ENCODE measurements at places on chromosomes 2 and 18.

DNA sequence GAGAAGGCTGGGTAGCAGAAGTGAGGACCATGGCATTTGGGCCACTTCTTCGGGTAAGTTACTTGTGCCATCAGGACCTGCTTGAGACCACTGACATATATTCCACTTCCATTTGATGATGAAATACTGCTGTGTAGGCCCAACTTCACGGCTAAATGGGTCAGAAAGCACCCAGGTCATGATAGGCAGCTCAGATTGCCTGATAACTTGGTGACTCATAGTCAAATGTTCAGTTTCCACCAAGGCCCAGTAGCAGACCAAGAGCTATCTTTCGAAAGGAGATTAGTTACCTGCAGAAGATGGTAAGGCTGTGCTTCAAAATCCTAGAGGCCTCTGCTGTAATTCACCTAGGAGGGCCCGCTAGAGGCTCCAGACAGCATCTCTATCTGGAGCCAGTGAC lies 31.8 kb upstream of the MEX3C start:
- DNase-seq = no peak

DNA sequence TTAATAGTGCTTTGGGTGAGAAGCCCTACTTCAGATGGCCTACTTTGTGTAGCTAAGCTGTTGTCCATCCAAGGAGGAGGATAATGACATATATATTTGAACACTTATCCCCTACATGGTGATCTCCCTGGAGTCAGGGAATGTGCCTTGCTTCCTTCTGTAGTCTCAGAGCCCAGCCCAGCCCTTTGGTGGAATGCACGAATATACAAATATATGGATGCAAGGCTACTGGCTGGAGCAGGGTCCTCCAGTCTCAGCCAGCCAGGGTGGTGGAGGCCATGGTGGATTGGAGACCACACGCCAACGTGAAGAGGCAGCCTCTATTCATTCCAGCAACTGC lies 150.6 kb upstream of the RIOK3 start:
- DNase-seq = no peak

GRCh38 chr2:239927424-239927981 lies 97.6 kb downstream of the NDUFA10 start:
- DNase-seq = no peak

DNA sequence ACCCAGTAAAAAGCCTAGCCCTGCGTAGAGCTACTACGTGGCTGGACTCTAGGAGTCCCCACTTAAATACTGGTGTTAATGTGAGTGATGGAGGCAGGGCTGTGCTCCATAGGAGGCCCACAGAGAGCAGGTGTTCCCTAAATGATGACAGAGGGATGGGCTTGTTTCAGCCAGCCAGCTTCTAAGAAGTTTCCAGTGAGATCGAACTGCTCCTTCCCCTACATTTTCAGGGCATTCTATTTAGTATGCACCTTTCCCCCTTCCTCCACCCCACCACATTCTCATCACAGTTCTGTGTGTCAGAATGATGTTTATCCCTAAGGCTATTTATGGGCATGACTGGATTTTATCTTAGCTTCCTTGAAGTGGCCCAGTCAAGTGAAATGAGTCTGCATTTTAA lies 213.0 kb downstream of the TRIB2 start:
- no peak for DNase-seq

DNA sequence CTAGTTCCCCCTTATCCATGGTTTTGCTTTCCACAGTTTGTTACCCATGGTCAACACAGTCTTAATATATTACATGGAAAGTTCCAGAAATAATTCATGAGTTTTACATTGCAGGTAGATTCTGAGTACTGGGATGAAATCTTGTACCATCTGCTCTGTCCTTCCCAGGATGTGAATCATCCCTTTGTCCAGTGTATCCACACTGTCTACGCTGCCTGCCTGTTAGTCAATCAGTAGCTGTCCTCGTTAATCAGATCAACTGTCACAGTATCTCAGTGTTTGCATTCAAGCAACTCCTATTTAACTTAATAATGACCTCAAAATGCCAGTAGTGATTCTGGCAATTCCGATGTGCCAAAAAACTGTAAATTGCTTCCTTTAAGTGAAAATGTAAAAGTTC lies 76.3 kb downstream of the DYNC1I2 start:
- no peak for DNase-seq

GRCh38 chr2:126995621-126996377 lies 97.1 kb downstream of the TEX51 start:
- DNase-seq = no peak

- DNase-seq = peak; percentile 32
Observed at GRCh38 chr2:200761266-200761665, 50.4 kb upstream of the BZW1 start.

DNA sequence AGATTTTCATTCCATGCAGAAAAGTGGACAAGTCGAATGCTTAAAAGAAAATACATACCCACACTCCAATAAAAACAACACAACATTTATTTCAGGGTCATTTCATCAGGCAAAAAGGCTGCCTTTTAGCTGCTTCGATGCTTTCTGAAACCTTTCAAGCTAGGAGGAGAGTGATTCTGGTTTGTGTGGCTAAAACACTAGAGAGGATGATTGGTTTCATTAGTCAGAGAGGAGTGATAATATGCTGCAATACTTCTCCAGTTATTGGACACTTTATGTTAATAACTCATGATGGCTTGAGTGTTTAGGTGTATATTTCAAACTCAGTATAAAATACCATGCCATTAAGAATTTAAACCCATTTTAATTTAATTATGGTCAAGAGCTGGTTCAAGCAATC lies 614.0 kb downstream of the SLC4A3 start:
- DNase-seq = no peak

DNA sequence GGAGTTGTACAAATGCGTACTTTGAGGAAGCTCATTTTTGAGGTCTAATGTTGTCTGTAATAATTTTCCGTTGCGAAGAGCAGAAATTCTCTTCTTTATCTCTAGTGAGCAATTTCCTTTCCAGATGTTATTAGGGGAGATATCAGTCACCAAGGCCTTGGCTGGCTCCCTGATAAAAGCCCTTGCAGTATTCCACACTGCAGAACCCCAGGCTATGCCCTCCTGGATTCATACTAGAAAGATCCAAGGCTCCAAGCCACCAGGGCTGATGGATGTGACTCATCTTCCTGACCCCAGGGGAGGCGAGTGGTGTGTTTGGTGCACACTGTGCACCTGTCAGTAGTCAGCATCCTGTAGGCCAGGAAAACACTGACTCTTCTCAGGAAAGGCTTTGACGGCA lies 34.7 kb downstream of the INO80C start:
- DNase-seq = no peak

GRCh38 chr2:172596776-172597175 lies 40.9 kb downstream of the PDK1 start:
- DNase-seq = no peak

DNA sequence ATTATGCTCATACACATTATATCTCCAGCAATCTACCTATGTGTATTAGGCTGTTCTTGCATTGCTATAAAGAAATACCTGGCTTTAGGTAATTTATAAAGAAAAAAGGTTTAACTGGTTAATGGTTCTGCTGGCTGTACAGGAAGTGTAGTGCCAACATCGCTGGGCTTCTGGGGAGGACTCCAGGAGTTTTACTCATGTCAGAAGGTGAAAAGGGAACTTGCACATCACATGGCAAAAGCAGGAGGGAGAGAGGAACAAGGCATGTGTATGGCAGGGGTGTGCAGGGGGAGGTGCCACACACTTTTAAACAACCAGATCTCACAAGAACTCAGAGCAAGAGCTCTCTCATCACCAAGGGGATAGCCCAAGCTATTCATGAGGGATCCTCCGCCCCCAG lies 715.4 kb upstream of the ZEB2 start:
- no peak for DNase-seq

DNA sequence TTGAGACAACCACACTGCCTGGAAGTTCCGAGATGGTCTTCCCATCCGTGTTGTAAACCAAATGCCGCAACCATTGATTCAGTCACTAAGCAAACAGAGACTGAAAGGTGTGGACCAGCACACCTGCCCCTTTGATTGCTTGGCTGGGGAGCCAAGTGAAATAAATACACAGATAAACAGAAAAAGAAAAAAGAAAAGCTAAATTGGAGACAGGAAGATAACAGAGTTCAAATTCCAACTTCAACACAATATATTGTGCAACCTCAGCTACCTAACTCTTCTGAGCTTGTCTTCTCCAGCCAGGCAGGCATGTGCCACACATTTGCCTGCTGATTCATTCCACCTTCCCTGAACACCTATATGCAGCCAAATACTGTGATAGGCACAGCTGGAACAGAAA lies 110.9 kb downstream of the PID1 start:
- no peak for DNase-seq

DNA sequence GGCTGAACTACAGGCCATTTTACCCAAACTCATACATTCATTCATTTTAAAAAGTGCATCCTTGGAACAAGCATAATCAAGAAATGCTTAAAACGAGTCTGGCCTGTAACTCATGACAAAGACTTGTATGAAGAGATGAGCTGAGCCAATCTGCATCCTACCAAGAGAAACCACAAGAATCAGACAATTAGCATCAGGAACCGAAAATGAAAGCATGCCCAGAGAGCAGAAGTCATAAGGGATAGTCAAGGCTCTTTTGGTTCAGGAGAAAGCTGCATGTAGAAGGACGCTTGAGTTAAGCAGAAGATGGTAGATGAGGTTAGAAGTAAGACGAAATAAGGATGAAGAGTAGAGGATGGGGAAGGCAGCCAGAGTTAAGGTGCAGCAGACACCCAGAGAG lies 137.0 kb upstream of the CTNNA2 start:
- no peak for DNase-seq

DNA sequence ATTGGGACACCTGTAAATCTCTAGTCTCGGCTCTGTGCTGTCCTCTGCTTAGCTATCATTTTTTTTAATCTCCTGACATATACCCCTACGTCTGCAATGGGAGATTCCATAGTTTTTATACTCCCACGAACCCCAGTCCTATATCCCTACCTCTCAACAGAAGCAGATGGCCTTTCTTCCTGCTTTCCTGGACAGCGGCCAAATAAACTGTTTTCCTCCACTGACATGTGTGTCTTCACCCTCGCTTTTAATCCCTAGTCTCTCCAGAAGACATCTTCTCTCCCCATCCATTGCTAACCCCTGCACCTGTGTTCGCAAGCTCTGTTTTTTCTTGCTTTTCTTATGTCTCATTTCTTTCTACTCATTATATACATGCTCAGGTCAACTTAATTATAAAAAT lies 395.4 kb downstream of the EPHA4 start:
- DNase-seq = no peak

DNA sequence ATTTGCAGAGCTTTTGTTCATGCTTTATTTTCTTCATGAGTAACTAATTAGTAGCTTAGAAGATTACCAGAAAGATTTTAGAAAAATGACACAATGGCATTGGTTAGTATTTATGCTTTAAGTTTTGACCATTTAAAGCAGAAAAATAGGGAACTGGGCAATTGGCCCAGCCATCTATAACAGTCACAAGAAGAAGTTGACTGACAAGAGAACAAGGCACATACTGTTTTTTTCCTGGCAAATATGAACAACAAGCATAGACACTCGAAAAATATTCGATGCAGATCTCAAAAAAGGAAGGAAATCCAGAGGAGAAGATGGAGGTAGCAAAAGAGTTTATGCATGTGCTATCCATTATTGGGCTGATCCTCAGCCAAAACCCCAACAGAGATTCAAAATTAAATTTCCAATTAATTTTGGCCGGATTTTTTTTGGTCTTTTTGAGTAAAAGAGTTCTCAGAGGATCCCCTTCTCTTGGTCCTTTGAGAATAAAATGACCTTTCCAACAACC lies 200.8 kb upstream of the SLC35G4 start:
- no peak for DNase-seq

- DNase-seq = no peak
Observed at GRCh38 chr2:221572821-221573429, 821 bp upstream of the EPHA4 start.

DNA sequence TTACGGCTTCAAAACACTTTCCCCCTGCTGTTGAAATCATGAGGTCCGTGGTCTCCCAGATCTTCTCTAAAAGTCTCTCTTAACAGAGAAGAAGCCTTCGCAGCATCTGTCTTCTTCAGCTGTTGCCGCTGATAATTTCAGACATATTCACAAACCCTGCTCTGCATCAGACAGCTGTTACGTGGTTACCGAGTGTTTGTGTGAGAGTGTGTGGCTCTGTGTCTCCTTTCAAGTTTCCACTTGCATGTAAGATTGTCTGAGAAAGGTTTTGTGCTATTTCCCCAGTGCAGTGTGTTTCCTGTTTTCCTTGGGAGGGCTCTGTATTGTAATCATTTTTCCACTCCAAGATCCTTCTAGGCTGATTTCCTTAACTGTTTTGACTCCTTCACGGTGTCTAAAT lies 32.8 kb downstream of the MAIP1 start:
- DNase-seq = no peak

DNA sequence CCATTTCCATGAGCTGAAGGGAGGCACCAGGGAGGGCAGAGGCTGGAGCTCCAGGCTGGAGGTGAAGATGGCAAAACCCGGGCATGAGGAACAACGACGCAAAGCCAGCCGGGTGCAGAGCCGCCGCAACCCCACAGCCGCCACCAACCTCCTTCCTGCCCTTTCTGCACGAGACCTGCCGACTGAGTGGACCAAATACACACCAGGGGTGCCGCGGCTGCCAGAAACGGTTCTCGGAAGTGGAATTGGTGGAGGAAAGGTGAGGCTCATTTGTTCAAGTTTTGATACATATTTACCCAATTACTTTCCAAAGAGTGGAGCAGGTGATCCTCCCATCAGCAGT lies 8.4 kb upstream of the CIDEA start:
- DNase-seq = no peak

DNA sequence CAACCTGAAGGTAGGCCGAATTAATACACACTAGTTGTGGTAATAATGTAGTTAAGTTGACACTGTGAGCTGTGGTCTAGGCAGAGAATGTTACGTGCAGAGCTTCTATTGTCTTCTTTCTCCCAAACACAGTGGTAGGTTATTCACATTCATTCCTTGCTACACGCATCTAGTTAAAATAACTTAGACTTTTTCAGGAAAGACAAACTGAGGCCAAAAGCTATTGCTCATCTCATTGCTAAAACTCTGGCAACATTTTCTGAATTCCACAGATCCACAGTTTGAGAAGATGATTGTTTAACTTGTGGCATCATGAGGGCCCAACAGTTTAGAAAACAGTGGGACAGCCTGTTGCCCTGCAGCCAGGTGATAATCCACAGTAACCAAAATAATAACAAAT lies 850.4 kb upstream of the FSHR start:
- no peak for DNase-seq

GRCh38 chr2:231919341-231920035 lies 6.7 kb downstream of the NPPC start:
- DNase-seq = no peak

GRCh38 chr2:133374781-133375180 lies 193.5 kb downstream of the NCKAP5 start:
- DNase-seq = no peak

GRCh38 chr18:21109936-21110712 lies 1.5 kb downstream of the ROCK1 start:
- DNase-seq = no peak

- DNase-seq = no peak
Observed at GRCh38 chr18:8750954-8751415, 45.6 kb downstream of the MTCL1 start.
